ENCODE measurements at places on chromosomes 5 and 9.
A peak's percentile ranks its signal among the peaks of the same experiment; 100 is the strongest.

- DNase-seq = peak; percentile 27
Measured at GRCh38 chr9:91720313-91720712, 229.7 kb downstream of the ROR2 start.

DNA sequence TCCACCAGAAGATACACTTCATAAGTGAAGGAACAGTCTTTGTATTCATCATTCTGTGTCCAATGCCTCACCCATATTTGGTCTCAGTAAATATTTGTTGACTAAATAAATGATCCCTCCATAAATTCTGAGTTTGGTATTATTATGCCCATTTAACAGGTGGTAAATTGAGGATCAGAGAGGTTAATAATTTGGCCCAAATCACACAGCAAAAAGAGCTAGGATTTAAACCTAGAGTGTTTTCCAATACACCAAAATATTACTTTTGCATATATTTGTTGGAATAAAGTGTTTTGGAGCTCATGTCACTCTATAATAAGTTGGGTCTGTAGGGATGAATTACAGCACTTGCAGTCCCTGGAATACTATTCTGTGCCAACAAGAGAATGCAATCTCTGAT lies 470.3 kb downstream of the ARHGEF28 start:
- DNase-seq = no peak

DNA sequence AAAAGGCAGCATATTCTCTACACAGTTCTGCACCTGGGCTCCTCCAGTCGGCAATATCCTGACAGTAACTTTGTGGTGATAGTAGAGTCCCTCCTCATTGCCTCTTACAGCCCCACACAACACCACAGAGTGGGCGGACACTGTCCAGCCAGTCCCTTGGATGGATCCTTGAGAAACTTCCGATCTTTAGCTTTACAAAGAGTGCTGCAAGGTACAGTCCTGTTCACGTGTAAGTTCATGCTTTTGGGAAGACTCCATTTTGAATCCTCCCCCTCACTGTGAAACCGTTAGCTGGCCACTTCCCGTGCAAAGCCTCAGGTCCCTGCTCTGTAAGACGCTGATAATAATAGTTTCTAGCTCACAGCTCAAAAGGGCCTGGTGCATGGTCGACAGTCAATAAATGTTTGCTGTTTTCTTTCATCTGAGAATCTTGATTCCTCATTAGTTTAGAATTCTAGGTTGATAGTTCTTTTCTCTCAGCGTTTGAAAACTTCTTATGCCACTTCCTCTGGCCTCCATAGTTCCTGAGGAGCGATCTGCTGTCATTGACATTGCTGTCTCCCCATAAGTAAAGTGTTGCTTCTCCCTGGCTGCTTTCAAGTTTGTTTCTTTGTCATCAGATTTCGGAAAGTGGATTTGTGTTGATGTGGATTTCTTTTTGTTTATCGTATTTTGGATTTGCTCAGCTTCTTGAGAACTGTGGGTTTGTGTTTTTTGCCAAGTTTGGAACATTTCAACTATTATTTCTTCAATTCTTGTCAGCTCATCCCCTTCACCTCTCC lies 82.9 kb downstream of the COL23A1 start:
- no peak for DNase-seq

GRCh38 chr5:167580608-167581007 lies 710.8 kb upstream of the WWC1 start:
- DNase-seq = no peak

DNA sequence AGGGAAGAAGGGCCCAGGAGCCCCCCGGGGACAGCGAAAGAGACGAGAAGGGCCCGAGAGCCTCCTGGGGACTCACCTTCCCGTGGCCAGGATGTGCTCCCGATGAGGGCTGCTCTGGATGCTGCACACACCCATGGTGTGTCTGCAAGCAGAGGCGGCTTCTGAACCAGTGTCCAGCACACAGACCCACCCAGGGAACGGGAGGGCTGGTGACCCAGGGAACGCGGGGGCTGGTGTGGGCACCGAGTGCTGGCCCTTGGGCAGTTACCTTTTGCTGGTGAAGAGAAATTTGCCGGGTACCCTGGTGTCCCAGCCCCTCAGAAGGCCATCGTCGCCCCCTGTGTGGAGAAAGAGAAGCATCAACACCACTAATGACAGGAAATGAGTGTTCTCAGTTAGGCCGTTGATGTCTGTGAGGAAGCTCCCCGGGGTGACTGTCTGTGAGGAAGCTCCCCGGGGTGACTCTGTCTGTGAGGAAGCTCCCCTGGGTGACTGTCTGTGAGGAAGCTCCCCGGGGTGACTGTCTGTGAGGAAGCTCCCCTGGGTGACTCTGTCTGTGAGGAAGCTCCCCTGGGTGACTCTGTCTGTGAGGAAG lies 13.2 kb downstream of the MRPL41 start:
- no peak for DNase-seq

GRCh38 chr9:19998823-19999455 lies 210.1 kb upstream of the SLC24A2 start:
- DNase-seq = peak; percentile 80

GRCh38 chr9:121122246-121123032 lies 47.7 kb downstream of the CNTRL start:
- peak; percentile 34 for DNase-seq

DNA sequence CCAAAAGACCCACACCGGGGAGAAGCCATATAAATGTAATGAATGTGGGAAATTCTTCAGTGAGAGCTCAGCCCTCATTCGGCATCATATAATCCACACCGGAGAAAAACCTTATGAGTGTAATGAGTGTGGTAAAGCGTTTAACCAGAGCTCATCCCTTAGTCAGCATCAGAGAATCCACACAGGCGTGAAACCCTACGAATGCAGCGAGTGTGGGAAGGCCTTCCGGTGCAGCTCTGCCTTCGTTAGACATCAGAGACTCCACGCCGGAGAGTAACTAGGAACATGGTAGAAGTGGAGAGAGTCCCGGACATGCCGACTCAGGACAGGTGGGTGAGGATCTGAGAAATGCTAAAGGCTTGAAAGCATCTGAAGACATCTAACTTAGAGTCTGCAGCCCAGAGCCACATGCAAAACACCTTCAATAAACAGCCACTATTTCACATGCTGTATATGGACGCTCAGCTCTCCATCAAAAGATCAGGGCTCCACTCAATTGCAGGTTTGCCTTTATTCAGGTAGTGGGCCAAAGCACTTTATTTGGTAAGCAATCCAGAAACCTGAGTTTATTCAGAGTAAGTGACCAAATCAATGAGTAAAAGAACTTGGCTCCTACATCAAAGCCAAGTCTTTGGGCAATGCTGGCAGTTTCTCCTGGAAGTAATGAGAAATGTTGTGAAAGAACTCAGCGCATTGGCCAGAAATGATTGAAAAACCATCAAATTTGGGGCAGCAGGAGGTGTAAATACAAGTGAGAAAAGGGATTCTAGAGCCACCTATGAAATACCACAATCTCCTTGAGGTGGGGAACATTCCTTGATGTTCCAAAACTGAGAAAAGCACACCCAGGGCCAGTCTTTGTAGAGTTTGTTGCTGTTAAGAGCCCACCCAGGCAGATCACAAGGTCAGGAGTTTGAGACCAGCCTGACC lies 6.0 kb downstream of the RPL12 start:
- DNase-seq = peak; percentile 76

DNA sequence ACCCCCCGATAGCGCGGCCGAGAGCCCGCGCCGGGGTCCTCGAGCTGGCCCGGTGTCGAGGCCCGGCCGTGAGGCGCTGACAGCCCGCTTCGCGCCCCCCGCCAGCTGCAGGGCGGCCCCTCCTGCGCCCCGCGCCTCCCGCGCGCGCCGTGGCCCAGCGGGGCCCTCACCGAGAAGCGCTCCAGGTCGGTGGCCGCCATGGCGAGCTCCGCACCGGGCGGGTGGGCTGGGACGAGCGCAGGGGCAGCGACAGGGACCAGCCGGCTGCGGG lies 166 bp downstream of the SEPTIN8 start:
- no peak for DNase-seq

DNA sequence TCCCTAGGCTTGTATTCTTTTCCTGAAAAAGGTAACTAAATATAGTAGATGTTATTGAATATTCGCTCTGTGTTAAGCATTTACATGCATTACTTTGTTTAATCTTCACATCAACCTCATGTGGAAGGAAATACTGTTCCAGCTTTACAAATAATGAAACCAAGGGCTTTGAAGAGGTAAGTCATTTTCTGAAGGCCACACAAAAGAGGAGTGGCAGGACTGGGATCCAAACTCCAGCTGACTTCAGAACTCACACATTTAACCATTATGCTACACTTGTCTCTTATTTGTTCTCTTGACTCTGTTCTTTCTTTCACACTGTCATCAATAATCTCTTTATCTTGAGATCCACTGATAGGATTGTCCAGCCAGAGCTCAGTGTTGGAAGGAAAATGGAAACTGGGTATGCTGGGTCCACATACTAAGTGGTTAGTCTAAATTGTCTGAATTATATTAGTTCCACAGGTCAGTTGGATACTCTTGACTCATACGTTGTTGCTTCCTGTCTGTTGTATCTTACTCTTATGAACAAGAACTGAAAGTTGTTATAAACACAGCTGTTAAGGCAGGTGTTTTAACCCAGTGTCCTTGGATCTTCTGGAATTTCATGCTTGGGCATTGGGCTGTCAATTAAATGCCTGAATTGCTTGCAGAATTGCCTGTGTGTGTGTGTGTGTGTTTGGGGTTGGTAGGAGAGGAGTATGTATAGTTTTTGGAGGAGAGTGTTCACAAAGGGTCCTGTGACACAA lies 65.6 kb downstream of the TLE4 start:
- no peak for DNase-seq

DNA sequence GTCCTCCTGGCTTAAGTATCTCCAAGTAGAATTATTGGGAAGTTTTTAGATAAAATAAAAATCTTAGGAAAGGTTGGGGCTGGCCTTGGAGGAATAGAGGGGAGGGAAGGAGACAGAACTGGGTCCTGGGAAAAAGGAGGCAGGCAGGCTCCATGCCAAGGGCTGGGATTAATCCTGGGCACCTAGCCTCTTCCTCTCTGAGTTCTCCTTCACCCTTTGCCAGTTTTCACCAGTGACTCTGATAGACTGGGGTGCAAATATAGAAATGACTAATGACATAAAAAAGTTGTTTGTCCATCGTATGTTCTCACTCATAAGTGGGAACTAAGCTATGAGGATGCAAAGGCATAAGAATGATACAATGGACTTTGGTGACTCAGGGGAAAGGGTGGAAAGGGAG lies 81.9 kb downstream of the RMI1 start:
- no peak for DNase-seq

GRCh38 chr5:66807743-66808142 lies 211.6 kb downstream of the MAST4 start:
- peak; percentile 76 for DNase-seq

GRCh38 chr5:84436866-84437265 lies 52.2 kb upstream of the EDIL3 start:
- DNase-seq = peak; percentile 14

DNA sequence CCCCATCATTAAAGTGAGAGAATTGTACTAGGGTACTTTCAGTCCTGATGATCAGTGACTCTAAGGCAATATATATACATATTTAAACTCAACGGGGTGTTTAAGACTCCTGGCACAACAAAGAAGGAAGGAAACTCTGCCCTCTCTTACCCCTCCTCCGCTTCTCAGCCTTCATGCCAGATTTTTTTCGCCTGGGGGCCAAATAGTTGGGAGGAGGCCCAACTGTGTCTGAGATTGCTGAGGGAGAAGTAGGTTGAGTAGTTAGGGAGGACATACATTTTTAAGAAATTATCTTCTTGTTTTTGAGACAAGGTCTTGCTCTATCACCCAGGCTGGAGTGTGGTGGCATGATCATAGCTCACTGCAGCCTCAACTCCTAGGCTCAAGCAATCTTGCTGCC lies 127.7 kb upstream of the SHB start:
- DNase-seq = no peak

DNA sequence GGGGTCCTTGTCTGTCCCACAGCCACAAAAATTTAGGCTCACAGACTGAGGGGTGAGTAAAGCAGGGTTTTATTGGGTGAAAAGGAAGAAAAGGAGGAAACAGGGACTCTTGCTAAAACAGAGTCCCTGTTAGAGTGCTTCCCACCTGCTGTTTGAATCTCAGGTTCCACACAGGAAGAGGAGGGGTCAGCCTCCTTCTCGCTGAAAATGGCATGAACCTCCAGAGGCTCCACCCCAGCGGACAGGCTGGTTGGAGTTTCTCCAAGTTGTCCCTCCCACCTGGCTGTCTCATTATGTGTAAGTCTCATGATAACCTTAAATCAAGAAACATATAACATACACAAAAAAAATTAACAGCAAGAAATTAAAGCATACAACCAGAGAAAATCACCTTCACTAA lies 28.3 kb upstream of the UHRF2 start:
- DNase-seq = peak; percentile 16

- DNase-seq = no peak
Measured at GRCh38 chr9:138060365-138060764, 182.8 kb downstream of the CACNA1B start.

GRCh38 chr9:91886414-91887076 lies 63.5 kb downstream of the ROR2 start:
- DNase-seq = no peak

- no peak for DNase-seq
Measured at GRCh38 chr5:152113401-152113800, 188.8 kb upstream of the GLRA1 start.

GRCh38 chr5:77285251-77285841 lies 74.9 kb downstream of the PDE8B start:
- DNase-seq = no peak

DNA sequence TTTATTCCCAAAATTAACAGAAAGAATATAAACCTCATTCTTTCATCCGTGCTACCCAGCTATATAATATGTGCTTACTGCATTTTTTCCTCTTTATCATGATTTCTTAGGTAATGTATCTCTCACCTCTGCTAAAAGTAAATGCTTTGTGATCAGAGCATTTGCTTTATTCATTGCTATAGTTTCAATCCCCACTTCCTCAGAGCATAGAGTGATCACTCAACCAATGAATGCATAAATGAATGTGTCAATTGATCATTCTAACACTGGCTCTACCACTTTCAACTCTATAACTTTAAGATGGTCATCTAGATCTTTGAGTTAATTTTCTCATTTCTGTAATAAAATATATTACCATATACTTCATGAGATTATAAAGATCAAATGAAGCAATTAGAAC lies 719.2 kb downstream of the CETN3 start:
- no peak for DNase-seq

DNA sequence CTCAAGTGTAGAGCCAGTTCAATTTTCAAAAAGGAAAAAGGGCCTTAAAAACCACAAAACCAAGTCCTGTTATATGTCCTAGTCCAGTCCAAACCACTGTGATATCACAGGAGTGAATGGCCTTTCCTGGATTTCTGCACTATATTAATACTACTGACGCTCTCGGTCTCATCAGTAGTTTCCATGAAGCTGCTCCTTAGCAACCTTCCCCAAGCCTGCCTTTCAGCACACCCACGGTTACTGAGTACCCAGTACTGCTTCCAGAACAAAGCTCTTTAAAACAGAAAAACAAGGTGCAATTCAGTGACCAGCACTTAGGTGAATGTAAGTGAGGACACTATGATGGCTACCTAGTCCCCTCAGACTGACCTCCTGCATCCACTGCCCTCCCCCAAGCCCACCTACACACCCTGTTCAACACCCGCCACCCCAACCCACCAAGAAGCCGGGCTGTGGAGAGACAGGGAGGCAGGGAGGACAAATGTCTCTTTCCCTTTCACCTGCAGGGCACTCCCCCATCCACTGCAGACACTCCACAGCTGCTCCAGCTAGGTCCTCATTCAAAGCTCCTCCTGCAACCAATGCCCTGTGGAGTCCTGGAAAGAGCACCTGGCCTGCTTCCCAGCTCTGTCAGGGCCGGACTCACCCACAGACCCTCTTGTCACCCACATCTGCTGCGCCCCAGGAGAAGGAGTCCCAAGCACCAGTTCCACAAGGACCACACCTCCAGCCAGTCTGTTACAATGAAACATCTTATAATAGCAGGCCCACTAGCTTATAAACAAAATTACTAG lies 25.9 kb downstream of the PSMB7 start:
- no peak for DNase-seq

GRCh38 chr5:87053146-87053545 lies 214.5 kb upstream of the RASA1 start:
- no peak for DNase-seq

Measured in fibroblast of mammary gland (primary cell).